ENCODE measurements at places on chromosomes 2 and 18. TPM values are rescaled to one million over a fixed set of nuclear protein-coding genes. Genes with fewer than 3 reads are reported as not detected.

GRCh38 chr2:42147641-42148274 is 21.4 kb upstream of the EML4 start:
- DNase-seq, result no peak

GRCh38 chr2:158743879-158744278 is 51.2 kb upstream of the DAPL1 start:
- DNase-seq, result no peak

DNA sequence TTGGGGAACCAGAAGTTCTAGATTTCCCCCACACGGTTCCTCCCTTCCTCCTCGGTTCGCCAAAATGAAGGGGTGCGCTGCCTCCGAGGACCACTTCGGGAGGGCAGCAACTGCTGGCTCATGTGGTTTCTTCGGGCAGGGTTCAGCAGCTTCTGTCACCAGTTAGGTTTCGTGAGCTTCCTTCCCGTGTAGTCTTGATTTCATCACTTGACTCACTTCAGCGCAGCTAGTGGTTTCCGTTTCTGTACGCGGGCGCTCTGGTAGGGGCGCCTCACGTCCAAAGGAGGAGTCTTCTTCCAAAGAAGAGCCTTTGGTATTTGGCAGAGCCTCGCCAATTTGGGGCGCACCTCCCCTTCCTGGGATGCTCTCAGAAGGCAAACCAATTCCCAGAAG is 485 bp upstream of the GALNT3 start:
- no peak for DNase-seq

DNA sequence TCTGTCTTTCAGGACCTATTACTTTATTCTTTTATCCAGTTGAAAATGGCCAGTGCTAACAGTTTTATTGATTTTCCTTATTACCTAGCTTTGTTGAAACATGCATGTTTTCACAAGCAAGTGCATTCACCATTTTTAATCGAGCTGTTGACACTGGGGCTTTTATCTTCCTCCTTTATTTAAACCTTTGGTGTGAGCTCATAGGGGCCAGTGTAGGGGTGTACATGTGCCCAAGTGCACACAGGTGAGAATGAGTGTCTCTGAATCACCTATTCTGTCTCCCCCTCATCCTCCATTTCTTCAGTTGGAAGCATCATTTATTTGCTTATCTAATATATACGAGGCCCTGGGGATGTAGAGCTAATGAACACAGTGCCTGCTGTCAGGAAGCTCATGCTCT is 199.1 kb downstream of the PRKCE start:
- DNase-seq, result no peak

GRCh38 chr2:54706622-54707021 is 16.8 kb upstream of the EML6 start:
- no peak for DNase-seq

- DNase-seq, result no peak
Measured at GRCh38 chr2:210421916-210422315, 54.6 kb downstream of the LANCL1 start.

The SEC11C gene
- total RNA-seq, result 126 TPM
